ENCODE measurements at places on chromosomes 7 and 10. TPM values are rescaled to one million over a fixed set of nuclear protein-coding genes. Genes with fewer than 3 reads are reported as not detected.

APBB1IP gene
- not detected for total RNA-seq

AQP1 gene
- total RNA-seq: 2.7 TPM

CPA5 gene
- total RNA-seq: not detected

SPDYE11 gene
- total RNA-seq: 0.13 TPM

TRPV5 gene
- total RNA-seq: not detected

TLX1 gene
- 31.0 TPM for total RNA-seq

DNA sequence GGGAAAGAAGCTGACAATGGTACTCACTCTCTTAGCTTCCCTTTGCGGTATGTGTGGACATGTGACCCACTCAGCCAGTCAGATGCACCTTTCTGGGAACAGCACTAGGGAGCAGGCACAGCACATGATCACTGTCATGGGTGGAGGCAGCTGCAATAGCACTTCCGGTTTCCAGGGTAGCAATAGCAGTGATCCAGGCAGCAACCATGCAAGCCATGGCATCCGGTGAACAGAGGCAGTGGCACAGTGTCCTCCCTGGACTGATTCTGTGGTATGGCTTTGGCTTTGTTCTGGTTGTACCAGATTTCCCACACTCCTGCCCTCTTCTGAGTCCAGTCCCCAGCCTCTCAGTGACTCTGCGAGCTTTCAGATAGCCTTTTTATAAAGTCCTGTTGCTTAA, 86.8 kb upstream of the NAMPT start:
- peaks cover 4% of the 10 kb centered on the region for H3K4me1 ChIP-seq
- H3K27ac ChIP-seq: no peak overlapping the region
- no peaks in the 10 kb centered on the region for H3K36me3 ChIP-seq
- no peak overlapping the region for H3K4me3 ChIP-seq
- DNase-seq: no peak

- no peak for DNase-seq
- no peak overlapping the region for H3K27ac ChIP-seq
- no peaks in the 10 kb centered on the region for H3K27me3 ChIP-seq
- no peaks in the 10 kb centered on the region for H3K36me3 ChIP-seq
- no peak overlapping the region for H3K4me3 ChIP-seq
These were observed 146.6 kb downstream of the CTNNA3 start for GRCh38 chr10:67549390-67549789.

- no peak overlapping the region for H3K4me3 ChIP-seq
- H3K27ac ChIP-seq: no peak overlapping the region
- H3K36me3 ChIP-seq: peaks cover 13% of the 10 kb centered on the region
- no peak for DNase-seq
These were observed 303.0 kb upstream of the DKK1 start for GRCh38 chr10:52011118-52011517.

GRCh38 chr10:71873582-71874211, 22.6 kb upstream of the PSAP start:
- H3K27me3 ChIP-seq: no peaks in the 10 kb centered on the region
- no peak overlapping the region for H3K4me3 ChIP-seq
- H3K36me3 ChIP-seq: peaks cover 4% of the 10 kb centered on the region
- no peak overlapping the region for H3K27ac ChIP-seq

DNA sequence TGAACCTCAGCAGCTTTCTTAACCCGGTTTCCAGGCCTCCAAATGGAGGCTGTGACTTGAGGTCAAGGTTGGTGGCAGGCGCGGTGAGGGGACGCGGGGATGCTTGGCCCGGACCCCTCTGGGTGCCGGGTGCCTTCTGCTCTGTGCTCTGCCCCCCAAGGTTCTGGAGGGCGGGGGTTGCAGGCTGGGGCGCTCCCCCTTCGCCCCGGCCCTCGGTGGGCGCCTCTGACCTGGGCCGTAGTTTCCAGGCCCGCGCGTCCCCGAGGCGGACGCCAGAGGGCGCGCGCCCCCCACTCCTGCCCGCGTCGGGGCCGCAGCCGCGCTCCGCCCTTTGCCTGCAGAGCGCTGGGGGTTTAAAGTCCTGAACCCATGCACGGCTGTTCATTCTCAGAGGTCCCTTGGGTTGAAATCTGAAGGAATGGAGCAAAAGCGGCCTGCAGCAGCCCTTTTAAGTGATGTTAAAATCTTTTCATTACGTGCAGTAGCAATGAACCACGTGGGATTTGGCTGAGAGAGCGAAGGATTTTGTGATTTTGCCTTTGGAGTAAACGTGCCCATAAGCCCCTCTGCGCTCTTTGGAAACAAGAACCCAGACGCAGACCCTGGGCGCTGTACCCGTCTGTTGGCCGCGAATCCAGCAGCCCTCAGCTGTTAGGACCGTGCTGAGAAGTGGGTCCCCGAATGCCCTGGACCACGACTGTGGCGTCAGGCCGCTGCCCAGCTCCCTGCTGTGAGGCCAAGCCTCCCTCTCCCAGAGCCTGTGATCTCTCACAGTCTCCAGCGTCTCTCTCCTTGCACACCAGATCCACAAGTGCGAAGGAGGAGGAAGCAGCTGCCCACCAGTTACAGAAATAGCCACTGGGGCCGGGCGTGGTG, 135.0 kb downstream of the ACTR3B start:
- H3K27me3 ChIP-seq: peaks cover 9% of the 10 kb centered on the region
- H3K27ac ChIP-seq: no peak overlapping the region
- no peak overlapping the region for H3K4me3 ChIP-seq

DNA sequence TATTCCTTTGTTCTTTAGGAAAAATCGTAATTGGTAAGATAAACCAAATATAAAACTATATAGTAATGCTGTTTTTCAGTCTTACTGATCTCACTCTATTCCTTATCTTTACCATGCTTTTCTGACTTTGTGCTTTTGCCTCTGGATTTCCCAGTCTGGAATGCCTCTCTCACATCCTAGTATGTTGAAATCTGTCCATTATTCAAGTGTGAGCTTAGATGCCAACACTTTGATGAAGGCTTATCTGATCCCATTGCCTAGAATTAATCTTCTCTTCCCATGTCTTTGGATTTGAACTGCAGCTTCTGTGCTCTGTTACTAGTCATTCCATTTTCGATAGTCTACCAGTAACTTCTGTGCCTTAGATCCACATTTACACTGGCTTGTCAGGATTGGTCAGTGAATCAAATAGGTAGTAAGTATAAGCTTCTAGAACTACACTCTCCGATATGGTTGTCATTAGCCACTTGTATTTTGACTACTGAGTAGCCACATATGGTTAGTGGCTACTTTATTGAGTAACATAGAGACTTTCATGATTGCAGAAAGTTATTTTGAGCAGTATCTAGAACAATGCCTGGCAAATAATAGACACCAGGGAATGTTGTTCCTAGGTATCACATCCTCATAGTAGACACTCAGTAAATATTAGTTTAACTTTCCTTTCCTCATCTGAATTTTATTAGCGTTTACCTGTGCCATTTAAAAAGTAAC, 92.9 kb downstream of the BMPR1A start:
- peaks cover 4% of the 10 kb centered on the region for H3K36me3 ChIP-seq
- H3K27me3 ChIP-seq: peaks cover 2% of the 10 kb centered on the region

- H3K4me3 ChIP-seq: no peak overlapping the region
- H3K27me3 ChIP-seq: no peaks in the 10 kb centered on the region
- no peak overlapping the region for H3K27ac ChIP-seq
- H3K36me3 ChIP-seq: no peaks in the 10 kb centered on the region
These were observed 541.0 kb downstream of the ZWINT start for GRCh38 chr10:55820071-55820470.

GRCh38 chr7:4479367-4480039, 202.6 kb upstream of the FOXK1 start:
- no peaks in the 10 kb centered on the region for H3K4me1 ChIP-seq
- peaks cover 15% of the 10 kb centered on the region for H3K36me3 ChIP-seq
- no peak overlapping the region for H3K27ac ChIP-seq
- H3K27me3 ChIP-seq: peaks cover 5% of the 10 kb centered on the region

All from endothelial cell (in vitro differentiated cells).